Activated T-cell treated with anti-CD3 and anti-CD28 coated beads, Interleukin-2, amount 50 U/mL, for 4 hours (primary cell): ENCODE measurements at places on chromosomes 6 and 20. TPM values are rescaled to one million over a fixed set of nuclear protein-coding genes. Genes with fewer than 3 reads are reported as not detected.

GRCh38 chr6:89353702-89354392 lies 1.3 kb upstream of the UBE2J1 start:
- no peak for DNase-seq

DNA sequence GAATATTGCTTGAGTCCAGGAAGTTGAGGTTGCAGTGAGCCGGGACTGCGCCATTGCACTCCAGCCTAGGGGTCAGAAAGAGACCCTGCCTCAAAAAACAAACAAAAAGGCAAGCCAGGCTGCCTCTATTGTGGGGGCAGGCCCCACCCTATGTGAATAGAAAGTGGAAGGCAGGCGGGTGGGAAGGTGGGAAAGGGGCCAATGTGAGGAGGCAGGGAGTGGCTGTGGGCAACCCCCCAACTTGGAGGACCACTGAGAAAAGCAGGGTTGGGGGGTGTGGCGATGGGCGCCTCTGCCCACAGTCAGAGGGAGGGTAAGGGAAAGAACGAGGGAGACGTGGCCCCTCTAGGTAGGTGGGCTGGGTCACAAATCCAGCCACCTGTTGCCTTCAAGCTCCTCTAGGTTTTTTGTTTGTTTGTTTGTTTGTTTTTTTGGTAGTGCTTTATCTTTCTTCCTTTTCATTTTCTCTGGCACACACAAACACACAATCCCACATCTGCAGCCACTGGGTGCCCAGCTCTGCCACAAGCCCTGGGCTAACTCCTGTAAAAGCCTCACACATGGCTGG lies 5.3 kb upstream of the AP5S1 start:
- DNase-seq, result no peak

C6orf15 gene
- total RNA-seq, result not detected

HLA-DQA1 gene
- total RNA-seq, result 6.6 TPM

GRCh38 chr20:44533928-44534327 lies 12.1 kb upstream of the SERINC3 start:
- no peak for DNase-seq

PCK1 gene
- 0.21 TPM for total RNA-seq

LINC00237 gene
- total RNA-seq, result not detected

- DNase-seq, result peak; percentile 1
These were observed 60.7 kb downstream of the SYNJ2 start for GRCh38 chr6:158042245-158042798.

TMC2 gene
- total RNA-seq, result not detected

- DNase-seq, result no peak
These were observed 6.4 kb downstream of the PTK6 start for GRCh38 chr20:63530788-63531160.

MCCD1 gene
- not detected for total RNA-seq

- no peak for DNase-seq
These were observed 1.8 kb downstream of the PERP start for GRCh38 chr6:138105446-138105845.

C6orf163 gene
- 0.76 TPM for total RNA-seq

DNA sequence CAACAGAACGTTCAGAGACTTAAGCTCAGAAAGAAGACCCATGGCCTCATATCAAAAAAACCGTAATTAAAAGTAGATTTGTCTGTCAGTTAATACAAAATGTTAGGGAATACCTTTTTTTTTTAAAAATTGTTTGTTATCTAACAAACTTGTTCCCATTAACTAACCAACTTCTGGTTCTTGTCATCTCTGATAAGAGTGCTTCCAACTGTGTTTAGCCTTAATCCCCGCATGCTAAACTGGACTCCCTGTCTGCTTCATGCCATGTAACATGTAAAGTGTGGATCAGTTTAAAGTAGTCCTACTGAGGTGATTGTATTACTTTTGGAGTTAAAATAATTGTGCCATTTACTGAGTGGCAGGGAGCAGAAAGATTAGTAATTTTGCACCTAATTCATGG lies 6.3 kb downstream of the JARID2 start:
- DNase-seq, result no peak

- no peak for DNase-seq
These were observed 27.4 kb upstream of the BMP5 start for GRCh38 chr6:55902796-55903195.

DNA sequence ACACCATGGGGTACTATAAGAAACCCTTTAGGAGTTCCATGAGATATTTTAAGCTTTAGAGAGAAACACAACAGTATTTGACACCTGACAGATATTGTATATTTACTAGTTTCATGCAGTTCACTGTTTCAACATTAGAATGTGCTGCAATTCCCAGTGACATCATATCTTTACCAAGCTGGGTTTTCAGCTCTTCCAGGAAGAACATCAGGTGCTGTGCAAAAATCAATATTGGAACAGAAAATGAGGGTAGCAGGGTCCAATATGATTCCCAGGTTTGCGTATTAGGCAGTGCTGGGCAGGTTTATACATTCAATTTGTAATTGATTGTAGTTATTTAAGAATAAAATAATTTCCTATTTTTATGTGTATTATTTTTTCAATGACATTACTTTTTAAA lies 500.0 kb upstream of the EPHA7 start:
- DNase-seq, result no peak

GRCh38 chr6:168196881-168197635 lies 118.0 kb upstream of the FRMD1 start:
- no peak for DNase-seq

ZSCAN9 gene
- 2.0 TPM for total RNA-seq

GRCh38 chr6:37696841-37697662 lies 631 bp downstream of the MDGA1 start:
- DNase-seq, result peak; percentile 42

GRCh38 chr6:111211411-111212030 lies 124.2 kb downstream of the SLC16A10 start:
- DNase-seq, result no peak

- DNase-seq, result no peak
These were observed 38.3 kb downstream of the PSMG4 start for GRCh38 chr6:3297006-3297405.

PACRG gene
- total RNA-seq, result not detected

DNA sequence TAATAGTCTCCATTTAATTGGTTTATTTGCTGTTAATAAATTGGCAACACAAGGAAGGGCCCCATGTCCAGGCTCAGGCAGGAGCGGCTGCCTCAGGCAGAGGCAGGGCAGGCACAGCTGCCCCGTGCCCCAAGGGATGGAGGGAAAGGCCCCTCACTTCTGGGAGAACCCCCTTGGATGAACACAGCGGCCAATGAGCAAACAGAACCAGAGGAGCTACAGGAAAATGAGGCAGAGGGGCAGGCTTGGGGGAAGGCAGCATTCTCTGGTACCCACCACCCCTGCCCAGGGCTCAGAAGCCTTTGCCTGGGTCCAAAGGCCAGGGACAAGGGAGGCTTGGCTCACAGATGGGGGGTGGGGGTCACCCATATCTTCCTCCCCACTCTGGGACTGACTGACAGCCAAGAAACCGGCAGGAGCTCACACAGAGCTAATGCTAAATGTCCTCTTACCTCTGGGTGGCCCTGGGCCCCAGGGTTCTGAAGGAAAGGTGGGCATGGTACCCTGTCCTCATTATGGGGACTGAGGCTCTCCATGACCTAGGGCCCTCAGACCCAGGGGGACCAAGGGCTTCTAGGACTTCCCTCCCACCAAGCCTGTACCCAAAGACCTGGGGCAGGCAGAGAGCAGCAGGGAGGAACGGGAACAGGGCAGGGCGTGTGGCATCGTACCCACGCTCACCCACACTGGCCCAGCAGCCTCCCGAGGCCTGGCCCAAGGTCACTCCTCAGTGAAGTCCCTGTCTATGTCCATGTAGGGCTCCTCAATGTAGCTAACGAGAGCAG lies 47.0 kb downstream of the MYH7B start:
- DNase-seq, result no peak

CDH4 gene
- 0.10 TPM for total RNA-seq

DNA sequence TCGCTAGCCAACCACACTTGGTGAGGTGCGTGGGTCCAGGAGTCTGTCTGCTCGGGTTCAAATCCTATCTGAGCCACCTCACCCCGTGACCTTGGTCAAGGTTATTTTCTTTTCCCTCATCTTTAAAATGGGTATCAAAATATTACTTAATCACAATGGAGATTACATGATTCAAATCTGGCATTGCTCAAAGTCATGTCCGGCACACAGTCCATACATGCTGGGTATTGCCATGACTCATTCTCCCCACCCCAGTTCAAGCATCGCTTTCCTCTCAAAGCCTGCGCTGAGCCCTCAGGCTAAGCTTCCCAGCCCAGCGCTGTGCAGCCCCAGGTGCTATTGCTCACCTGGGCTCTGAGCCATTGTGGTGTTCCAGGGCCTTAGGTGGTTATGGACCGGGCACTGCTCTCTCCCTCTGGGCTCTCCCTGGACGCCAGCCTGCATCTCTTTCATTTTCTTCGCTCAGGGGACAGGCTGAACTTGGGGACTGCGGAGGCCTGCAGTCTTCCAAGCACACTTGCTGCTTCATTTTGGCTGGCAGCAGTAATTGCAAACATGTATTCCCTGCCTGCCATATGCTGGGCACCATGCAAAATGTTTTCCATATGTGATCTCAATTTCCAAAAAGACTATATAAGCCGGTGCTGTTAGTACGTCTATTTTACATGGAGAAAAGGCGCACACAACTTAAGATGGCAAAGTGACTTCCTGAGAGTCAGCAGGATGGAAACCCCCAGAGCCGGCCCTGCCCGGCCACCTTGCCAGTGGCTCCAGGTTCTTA lies 27.3 kb downstream of the WRNIP1 start:
- no peak for DNase-seq

ACTL10 gene
- total RNA-seq, result 7.6 TPM

GRCh38 chr20:54497931-54498718 lies 22.7 kb downstream of the DOK5 start:
- DNase-seq, result no peak

GRCh38 chr6:40504274-40504673 lies 82.9 kb downstream of the LRFN2 start:
- no peak for DNase-seq

GRCh38 chr6:89073014-89073620 lies 7.4 kb upstream of the PNRC1 start:
- DNase-seq, result no peak

DNA sequence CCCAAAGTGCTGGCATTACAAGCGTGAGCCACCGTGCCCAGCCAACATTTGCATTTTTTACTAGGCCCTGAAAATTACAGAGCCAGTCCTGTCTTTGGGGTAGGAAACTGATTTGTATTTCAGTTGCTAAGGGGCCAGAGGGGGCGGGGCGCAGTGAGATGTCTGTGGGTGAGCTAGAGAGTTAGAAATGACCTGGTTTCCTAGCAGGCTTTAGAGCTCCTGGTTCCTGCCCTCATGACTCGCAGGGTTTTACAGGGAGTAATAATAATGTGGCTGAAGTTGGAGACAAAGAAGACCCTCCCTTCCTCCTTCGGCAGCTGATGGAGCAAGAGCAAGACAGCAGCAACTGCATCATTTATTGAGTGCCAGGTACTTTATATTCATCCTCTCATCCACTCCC lies 131.5 kb downstream of the TFAP2C start:
- DNase-seq, result no peak
